ENCODE measurements at places on chromosomes 11 and 22. TPM values are rescaled to one million over a fixed set of nuclear protein-coding genes. Genes with fewer than 3 reads are reported as not detected.

- no peak overlapping the region for H3K27ac ChIP-seq
- H3K27me3 ChIP-seq, result no peaks in the 10 kb centered on the region
- no peak overlapping the region for H3K4me3 ChIP-seq
- peaks cover 46% of the 10 kb centered on the region for H3K36me3 ChIP-seq
- no peaks in the 10 kb centered on the region for H3K4me1 ChIP-seq
These were observed 9.4 kb upstream of the NAP1L4 start for GRCh38 chr11:3001496-3001895.

DNA sequence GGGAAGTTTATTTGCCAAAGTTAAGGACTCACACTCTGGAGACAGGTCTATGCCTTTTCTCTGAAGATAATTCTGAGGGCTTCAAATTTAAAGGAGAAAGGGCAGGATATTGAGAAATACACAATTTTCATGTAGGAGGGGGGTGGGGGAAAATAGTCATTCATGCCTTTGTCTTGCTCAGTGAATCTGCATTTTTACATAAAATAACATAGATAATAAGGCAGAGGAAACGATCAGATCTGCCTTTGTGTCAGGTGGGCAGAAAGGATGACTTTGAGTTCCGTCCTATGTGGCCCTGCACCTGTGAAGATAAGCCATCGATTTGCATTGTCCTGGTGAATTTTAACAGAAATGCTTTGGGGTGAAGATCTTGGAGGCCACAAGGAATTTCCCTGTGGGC is 76.8 kb downstream of the SC5D start:
- no peak overlapping the region for H3K4me3 ChIP-seq
- no peak for DNase-seq
- H3K27ac ChIP-seq, result no peak overlapping the region
- no peaks in the 10 kb centered on the region for H3K36me3 ChIP-seq

GRCh38 chr11:47501101-47501500 is 51.8 kb downstream of the CELF1 start:
- DNase-seq, result no peak
- no peaks in the 10 kb centered on the region for H3K27me3 ChIP-seq
- peaks cover 27% of the 10 kb centered on the region for H3K36me3 ChIP-seq
- no peak overlapping the region for H3K4me3 ChIP-seq
- peak overlapping the region; percentile 21 for H3K27ac ChIP-seq

- H3K27me3 ChIP-seq, result peaks cover 6% of the 10 kb centered on the region
- peaks cover 4% of the 10 kb centered on the region for H3K4me1 ChIP-seq
- no peak overlapping the region for H3K27ac ChIP-seq
- H3K36me3 ChIP-seq, result no peaks in the 10 kb centered on the region
These were observed 314.2 kb upstream of the SORL1-AS1 start for GRCh38 chr11:121766991-121767390.

DNA sequence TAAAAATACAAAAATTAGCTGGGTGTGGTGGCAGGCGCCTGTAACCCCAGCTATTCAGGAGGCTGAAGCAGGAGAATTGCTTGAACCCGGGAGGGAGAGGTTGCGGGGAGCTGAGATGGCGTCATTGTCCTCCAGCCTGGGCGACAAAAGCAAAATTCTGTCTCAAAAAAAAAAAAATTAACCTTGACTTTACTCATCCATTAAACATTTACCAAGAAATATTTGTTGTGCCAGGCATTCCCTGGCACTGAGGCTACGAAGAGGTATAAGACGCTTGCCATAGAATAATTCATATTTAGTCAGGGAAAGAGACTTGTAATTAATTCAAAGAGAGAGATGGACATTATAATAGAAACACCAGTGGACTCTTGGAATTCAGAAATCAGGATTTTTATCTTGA is 13.2 kb upstream of the PAFAH1B2 start:
- H3K4me1 ChIP-seq, result no peaks in the 10 kb centered on the region
- peaks cover 3% of the 10 kb centered on the region for H3K27me3 ChIP-seq
- no peak for DNase-seq
- no peaks in the 10 kb centered on the region for H3K36me3 ChIP-seq

GRCh38 chr22:30691204-30691603 is 3.5 kb upstream of the OSBP2 start:
- no peak overlapping the region for H3K4me3 ChIP-seq
- DNase-seq, result no peak
- no peaks in the 10 kb centered on the region for H3K36me3 ChIP-seq
- peaks cover 18% of the 10 kb centered on the region for H3K27me3 ChIP-seq

DNA sequence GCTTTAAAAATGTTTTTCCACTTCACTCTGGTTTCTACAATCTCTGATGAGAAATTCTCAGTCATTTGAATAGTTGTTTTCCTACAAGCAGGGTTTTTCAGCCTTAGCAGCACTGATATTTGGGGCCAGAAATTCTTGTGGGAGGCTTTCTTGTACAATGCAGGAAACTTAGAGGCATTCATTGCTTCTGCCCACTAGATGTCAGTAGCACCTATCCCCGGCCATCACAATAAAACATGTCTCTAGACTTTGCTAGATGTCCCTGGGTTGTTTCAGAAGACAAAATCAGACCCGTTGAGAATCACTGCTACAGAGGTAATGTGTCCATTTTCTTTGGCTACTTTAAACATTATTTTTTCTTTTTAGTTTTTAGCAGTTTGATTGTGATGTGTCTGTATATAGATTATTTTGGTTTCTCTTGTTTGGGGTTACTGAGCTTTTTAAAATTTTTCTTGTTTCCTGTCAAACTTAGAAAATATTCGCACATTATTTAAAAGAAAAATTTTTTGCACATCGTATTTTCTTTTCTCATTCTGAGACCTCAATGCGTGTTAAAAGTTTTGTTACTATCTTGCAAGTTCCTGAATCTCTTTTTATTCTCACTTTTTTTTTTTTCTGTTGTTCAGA is 60.8 kb upstream of the CCDC179 start:
- no peak overlapping the region for H3K27ac ChIP-seq
- H3K27me3 ChIP-seq, result no peaks in the 10 kb centered on the region
- peak; percentile 22 for DNase-seq
- H3K4me3 ChIP-seq, result no peak overlapping the region
- H3K36me3 ChIP-seq, result no peaks in the 10 kb centered on the region

DNA sequence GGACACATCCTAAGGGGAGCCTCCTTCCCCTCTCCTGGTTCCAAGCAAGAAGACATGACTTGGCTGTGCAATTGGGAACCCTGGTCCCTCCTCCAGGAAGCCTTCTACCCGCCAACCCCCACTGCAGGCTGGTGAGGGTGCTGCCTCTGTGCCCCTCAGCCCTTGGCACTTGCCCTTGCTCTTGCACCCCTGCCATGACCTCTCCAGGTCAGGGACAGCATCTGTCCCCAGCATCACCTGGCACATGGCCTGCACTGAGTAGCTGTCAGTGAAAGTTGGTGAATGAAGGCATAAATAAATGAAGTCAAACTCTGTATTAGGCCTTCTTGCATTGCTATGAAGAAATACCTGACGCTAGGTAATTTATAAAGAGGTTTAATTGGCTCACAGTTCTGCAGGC is 1.9 kb upstream of the GTSE1 start:
- H3K27ac ChIP-seq, result peak overlapping the region; percentile 76
- DNase-seq, result no peak
- peaks cover 4% of the 10 kb centered on the region for H3K27me3 ChIP-seq
- H3K4me3 ChIP-seq, result peak overlapping the region; percentile 90

DNA sequence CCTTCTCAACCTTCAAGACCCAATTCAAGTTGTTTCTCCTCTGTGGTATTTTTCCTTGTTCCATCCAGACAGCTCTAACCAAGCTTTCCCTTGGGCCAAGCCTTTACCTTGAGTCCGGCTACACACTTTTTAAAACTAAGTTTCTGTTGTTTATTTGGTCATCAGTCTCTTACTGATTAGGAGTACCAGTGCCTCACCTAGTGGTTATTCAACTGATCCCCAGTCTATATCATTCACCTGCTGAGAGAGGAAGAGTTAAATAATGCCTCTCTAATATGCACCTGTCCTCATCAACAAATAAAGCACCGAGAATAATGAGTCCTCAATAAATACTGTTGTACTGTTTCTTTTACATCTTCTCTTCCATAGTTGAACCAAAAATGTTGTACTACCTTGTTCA is 160.8 kb downstream of the MSANTD4 start:
- no peak overlapping the region for H3K27ac ChIP-seq
- H3K36me3 ChIP-seq, result no peaks in the 10 kb centered on the region
- H3K4me3 ChIP-seq, result no peak overlapping the region
- H3K27me3 ChIP-seq, result peaks cover 8% of the 10 kb centered on the region
- H3K4me1 ChIP-seq, result no peaks in the 10 kb centered on the region

DNA sequence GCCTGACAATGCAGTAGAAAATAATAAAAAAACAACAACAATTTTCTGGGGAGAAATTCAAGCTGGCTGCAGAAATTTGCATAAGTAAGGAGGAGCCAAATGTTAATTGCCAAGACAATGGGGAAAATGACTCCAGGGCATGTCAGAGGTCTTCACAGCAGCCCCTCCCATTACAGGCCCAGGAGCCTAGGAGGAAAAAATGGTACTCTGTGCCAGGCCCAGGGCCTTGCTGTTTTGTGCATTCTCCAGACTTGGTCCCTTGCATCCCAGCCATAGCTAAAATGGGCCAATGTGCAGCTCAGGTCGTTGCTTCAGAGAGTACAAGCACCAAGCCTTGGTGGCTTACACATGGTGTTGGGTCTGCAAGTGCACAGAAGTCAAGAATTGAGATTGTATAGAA is 45.5 kb downstream of the MS4A2 start:
- no peaks in the 10 kb centered on the region for H3K36me3 ChIP-seq
- H3K4me3 ChIP-seq, result no peak overlapping the region

- DNase-seq, result no peak
- H3K27me3 ChIP-seq, result no peaks in the 10 kb centered on the region
- no peak overlapping the region for H3K27ac ChIP-seq
- no peak overlapping the region for H3K4me3 ChIP-seq
- peaks cover 6% of the 10 kb centered on the region for H3K4me1 ChIP-seq
These were observed 20.0 kb downstream of the C11orf24 start for GRCh38 chr11:68251765-68252164.

GRCh38 chr11:118370774-118371173 is 11.4 kb downstream of the UBE4A start:
- H3K27ac ChIP-seq, result no peak overlapping the region
- no peak overlapping the region for H3K4me3 ChIP-seq
- H3K4me1 ChIP-seq, result peaks cover 3% of the 10 kb centered on the region
- H3K36me3 ChIP-seq, result peaks cover 61% of the 10 kb centered on the region
- no peaks in the 10 kb centered on the region for H3K27me3 ChIP-seq

GRCh38 chr22:39408173-39408572 is 8.6 kb downstream of the TAB1 start:
- H3K27me3 ChIP-seq, result no peaks in the 10 kb centered on the region
- H3K36me3 ChIP-seq, result peaks cover 24% of the 10 kb centered on the region
- H3K27ac ChIP-seq, result no peak overlapping the region

Gene USP2
- 0.71 TPM for total RNA-seq

Gene APLNR
- total RNA-seq, result not detected

Gene CASP5
- total RNA-seq, result not detected

Gene MS4A12
- not detected for total RNA-seq

All from activated CD4-positive, alpha-beta T cell treated with anti-CD3 and anti-CD28 coated beads for 36 hours (primary cell).